ENCODE measurements at places on chromosomes 2 and 18. TPM values are rescaled to one million over a fixed set of nuclear protein-coding genes. Genes with fewer than 3 reads are reported as not detected.
A peak's percentile ranks its signal among the peaks of the same experiment; 100 is the strongest.

GRCh38 chr2:19102696-19103423, 255.6 kb downstream of the OSR1 start:
- DNase-seq = no peak

DNA sequence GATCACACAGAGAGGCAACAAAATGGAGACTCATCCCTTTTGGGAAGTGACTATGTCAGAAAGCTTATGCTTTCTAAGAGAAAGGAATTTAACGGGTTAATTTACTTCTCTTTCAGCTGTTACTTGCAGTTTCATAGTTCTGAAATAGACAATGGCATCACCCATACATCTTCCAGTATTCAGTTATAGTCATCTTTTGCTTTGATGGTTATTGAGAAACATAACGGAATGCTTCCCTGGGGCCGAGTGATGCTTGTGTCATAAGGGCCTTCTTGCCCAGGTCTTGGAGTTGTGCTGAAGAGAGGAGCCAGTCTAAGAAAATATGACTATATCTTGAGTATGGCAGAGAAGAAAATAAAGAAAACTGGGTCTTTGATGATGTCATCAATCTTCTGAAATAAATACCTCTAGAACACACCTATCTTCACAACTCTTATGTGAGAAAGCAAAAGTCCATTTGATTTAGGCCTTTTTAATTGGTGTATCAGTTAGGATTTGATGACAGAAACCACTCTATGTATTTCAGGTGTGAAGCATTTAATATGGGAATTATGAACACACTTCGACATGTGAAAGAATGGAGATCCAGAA, 328.2 kb downstream of the LRRTM4 start:
- no peak for DNase-seq

- DNase-seq = no peak
These were observed 37.5 kb upstream of the SCN9A start for GRCh38 chr2:166413255-166413654.

- DNase-seq = no peak
These were observed 105.6 kb upstream of the ZNF521 start for GRCh38 chr18:25457601-25458000.

- DNase-seq = no peak
These were observed 1144.7 kb downstream of the CNTNAP5 start for GRCh38 chr2:125169764-125170146.

GRCh38 chr2:3728104-3729054, 25.0 kb downstream of the DCDC2C start:
- DNase-seq = peak; percentile 55

- DNase-seq = no peak
These were observed 742 bp downstream of the RRM2 start for GRCh38 chr2:10123281-10123680.

GRCh38 chr2:194203898-194204297, 1453.1 kb upstream of the SLC39A10 start:
- no peak for DNase-seq

GRCh38 chr18:58639751-58640427, 11.0 kb upstream of the ALPK2 start:
- DNase-seq = peak; percentile 62

DNA sequence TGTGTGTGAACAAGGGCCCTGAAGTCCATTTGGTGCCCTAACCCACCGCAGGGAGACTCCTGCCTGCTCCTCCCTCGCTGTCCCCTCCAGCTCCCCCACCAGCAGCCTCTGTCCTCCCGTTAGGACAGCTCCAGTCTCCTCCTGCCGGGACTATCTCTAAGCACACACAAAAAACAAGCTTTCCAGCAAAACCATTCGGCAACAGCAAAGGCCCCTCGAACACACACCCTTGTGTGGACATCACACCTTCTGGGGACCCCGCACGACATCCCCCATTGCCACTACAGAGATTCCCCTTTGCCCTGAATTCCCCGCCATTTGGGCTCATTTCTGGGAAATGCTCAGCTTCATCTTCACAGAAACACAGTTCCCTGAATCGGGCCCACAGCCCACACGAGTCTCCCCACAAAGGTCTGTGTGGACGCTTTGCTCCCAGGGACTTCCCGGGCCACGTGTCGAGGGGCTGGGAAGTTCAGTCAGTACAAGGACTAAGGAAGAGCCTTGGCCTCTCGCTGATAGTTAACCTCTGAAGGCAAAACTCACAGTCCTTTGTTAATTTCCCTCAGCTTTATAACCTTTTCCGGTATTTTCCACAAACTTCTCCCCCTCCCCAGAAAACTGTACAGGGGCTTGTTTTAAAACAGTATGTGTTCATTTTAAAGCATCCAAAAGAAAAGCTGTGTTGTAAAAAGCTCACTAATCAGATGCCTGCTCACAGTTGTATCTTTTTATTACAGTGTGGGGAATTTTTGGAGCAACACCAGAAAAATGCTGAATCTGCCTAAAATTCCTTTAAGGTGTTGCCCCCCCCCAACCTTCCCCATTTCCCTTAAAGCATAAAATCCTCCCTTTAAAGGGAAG, 25.9 kb downstream of the SMAD7 start:
- no peak for DNase-seq

DNA sequence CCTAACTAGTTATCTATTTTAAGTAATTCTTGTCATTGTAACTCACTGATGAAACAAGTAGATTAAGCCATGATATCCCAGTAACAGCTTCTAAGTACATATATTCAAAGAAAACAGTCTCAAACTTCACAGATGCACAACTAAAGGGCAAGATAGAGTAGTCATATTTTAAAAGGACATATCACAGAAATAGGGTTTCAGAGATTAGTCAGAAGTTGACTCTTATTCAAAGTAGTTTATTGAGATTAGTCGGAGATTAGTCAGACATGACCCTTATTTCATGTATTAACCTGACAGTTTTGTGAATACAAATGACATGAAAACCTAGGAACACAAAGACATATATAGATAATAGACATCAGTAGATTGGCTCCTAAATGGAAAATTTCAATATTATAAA, 15.9 kb upstream of the CHAC2 start:
- peak; percentile 34 for DNase-seq

DNA sequence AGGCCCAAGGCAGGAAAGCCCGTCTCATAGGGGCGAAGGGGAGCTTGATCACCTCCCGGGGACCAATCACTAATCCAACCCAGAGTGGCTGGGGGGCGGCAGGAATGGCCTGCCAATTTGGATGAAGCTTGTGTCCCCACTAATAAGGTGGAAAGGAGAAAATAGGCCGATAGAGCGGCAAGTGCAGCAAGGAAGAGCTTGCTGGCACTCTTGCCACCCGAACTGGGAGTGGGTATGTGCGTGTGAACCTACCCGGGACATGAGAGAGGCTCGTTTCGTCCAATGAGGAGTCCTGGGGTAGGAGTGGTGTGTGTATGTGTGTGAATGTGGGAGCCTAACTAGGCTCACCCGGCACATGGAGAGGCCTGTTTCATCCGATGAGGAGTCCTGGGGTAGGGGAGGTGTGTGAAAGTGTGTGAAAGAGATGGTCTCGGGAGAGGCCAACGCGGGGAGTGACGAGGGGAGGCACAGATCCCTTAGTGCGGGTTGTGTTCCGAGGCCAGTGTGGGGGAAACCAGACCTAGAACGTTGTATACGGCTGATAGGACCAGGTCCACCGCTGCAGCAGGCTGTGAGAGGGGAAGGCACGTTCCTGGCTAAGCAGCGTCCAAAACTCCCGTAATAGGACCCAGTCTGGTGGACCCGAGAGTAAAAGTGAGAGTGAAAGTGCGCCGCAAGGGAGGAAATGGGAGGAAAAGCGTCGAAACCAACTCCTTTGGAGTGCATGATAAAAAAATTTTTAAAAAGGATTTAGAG, 47.1 kb upstream of the SELENOI start:
- DNase-seq = peak; percentile 61

GRCh38 chr18:40935423-40935822, 1019.6 kb upstream of the PIK3C3 start:
- no peak for DNase-seq

- no peak for DNase-seq
These were observed 92.1 kb upstream of the HS6ST1 start for GRCh38 chr2:128410758-128411215.

GRCh38 chr18:31835528-31836133, 75.0 kb upstream of the SLC25A52 start:
- DNase-seq = no peak

DNA sequence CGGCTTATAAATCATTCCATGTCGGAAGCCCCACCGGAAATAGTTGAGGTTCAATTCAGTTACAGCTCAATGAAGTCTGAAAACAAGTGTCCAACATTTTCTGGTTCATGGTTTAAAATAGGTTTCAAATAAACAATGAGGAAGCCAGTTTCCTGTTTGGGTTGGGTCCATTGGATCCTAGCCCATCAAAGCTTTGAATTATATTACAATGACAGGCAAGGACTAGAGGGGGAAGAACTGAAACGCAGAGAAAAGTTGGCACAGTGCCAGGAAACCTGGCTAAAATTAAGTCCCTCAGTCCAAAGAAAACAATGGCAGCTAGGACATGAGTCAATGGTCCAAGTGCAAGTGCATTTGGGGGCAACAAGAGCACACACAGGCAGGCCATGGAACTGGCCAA, 32.0 kb downstream of the SLC14A1 start:
- DNase-seq = peak; percentile 98

- no peak for DNase-seq
These were observed 65.8 kb upstream of the HS6ST1 start for GRCh38 chr2:128384446-128384845.

DNA sequence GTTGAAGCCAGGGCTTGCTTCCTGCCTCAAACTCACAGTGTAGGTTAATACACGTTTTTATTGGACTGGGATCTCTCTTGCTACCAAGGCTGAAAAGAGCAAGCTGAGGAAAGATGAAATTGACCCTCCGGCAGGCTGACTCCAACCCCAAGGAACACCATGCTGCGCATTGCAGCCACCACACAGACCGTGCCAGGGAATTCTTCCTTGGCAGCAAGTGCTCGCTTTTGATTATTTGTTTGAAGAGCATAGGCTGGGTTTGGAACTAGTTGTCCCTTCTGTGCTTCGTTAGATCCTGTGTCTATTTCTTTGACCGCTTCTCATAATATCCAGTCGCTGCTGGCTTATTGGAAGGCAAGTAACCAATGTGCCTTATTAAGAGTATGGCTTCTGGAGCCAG, 34.4 kb upstream of the DARS1 start:
- DNase-seq = no peak

DNA sequence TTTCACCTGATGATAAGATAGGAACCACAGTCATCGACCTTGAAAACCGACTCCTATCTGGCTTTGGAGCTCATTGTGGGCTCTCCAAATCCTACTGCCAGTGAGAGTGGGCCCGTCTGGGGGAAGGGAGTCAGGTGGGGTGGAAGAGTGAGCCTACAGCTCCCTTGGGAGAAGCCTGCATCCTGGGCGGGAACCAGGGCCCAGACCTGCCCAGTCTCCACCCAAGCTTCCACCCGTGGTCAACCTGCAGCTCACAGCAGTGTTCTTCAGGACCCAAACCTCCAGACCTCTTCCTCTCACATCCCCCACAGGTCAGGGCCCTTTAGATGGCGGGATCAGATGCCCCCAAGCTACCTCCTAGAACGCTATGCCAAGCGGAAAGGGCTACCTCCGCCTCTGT, 40.2 kb downstream of the LMAN2L start:
- DNase-seq = no peak

DNA sequence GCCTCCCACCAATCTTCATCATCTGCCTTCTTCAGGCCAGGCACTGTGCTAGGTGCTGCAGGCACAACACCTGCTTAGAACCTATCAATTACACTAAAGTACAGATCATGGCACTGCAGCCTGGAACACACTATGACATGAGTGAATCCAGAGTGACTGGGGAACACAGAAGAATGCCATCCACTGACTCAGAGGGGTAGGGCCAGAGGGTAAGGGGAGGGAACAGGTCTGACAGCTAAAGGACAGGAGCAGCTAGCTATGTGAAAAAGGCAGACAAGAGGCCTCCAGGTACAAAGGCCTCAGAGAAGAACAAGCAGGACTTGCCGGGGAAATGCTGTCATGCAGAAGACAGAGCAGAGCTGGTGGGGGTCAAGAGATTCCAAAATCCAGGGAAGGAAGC, 53.3 kb upstream of the ACAA2 start:
- no peak for DNase-seq

- no peak for DNase-seq
These were observed 26.3 kb downstream of the MBP start for GRCh38 chr18:77106331-77106730.

DNA sequence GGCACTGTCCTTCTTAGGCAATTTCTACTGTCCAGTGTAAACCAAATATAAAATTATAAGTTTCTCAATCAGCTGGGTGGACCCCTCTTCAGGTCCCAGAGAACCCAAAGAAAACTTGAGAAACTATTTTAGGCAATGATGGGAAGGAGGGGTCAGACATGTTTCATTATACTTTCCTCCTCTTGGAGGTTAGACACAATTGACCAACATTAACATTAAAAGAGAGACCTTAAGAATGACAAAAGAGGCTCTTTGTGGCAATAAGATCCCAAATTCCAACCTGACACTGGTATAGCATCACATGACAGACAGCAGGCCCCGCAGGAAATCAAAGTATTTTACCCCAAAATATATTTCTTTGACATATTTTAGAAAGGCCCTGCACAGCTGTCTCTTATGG, 73.1 kb downstream of the LRRTM1 start:
- DNase-seq = no peak

GRCh38 chr18:74251297-74252038, 40.3 kb downstream of the CYB5A start:
- DNase-seq = peak; percentile 88

GRCh38 chr2:229126066-229126465, 145.0 kb downstream of the PID1 start:
- no peak for DNase-seq

DNA sequence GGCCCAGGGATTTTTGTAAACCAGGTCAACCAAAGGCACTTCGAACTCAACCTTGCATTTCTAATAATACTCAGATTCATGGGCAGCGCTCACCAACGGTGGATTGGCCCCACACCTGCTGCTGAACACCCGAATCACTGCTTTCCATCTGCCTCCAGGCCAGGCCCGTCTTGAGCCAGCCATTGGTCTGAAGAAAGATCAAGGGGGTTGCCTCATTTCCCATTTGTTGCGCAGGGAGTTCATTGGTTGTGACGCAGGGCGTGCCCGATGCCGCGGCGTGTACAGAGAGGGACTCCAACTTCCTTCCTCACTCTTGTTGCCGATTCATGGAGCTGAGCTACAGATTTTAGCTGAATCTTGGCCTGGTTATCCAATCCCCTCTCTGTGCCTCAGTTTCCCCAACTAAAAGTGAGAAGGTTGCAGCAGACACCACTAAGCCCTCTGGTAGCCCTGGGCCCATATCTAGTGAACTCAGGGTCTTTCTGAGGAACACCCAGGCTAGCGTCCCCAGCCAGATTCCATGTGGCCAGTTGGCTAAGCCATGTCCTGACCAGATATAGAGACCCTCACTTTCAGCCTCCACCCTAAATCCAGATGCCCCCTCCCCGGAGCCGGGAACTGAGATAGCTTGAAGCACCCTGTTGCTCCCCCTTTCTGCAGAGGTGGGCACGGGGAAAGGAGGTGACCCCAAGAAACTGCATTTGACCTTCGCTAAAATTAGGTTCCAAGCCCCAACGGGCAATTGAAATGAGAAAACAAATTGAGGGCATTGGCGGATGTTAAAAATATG, 60.9 kb upstream of the HPCAL1 start:
- DNase-seq = no peak

DIPK1C gene
- not detected for total RNA-seq

SPATA3 gene
- not detected for total RNA-seq

ASXL3 gene
- not detected for total RNA-seq

MPP4 gene
- total RNA-seq = 4.0 TPM

ACMSD gene
- total RNA-seq = not detected

ATF2 gene
- 98.2 TPM for total RNA-seq

TUBB6 gene
- total RNA-seq = 358 TPM

TBR1 gene
- total RNA-seq = not detected

MC5R gene
- not detected for total RNA-seq

MC4R gene
- total RNA-seq = not detected

GLI2 gene
- total RNA-seq = 5.3 TPM
